ENCODE measurements at places on chromosomes 4 and X.

DNA sequence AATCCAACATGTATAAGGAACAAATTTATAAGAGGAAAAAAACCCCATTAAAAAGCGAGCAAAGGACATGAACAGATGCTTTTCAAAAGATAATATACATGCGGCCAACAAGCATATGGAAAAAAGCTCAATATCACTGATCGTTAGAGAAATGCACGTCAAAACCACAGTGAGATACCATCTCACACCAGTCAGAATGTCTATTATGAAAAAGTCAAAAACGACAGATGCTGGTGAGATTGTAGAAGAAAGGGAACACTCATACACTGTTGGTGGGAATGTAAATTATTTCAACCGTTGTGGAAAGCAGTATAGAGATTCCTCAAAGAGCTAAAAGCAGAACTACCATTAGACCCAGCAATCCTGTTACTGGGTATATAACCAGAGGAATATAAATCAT lies 465.4 kb downstream of the TMA16 start:
- DNase-seq = no peak

- no peak for DNase-seq
Measured at GRCh38 chr4:103425406-103425805, 227.3 kb upstream of the CENPE start.

DNA sequence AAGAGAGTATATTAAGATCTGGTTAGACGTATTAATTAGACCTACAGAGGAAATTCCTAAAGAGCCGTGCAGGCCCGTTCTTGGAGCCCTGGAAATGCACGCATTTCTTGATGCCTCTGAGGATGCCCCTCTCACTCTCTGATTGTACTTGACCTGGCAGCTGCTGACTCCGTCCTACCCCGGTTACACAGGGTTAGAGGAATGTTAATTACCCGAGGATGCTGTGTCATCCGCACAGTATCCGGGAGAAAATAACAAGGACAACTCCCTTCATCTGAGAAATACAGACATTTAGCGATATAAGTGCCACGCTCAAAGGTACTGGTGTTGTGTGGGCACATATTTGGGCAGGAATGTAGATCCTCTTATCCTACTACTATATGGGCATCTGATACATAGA lies 404.6 kb upstream of the FAT1 start:
- DNase-seq = no peak

DNA sequence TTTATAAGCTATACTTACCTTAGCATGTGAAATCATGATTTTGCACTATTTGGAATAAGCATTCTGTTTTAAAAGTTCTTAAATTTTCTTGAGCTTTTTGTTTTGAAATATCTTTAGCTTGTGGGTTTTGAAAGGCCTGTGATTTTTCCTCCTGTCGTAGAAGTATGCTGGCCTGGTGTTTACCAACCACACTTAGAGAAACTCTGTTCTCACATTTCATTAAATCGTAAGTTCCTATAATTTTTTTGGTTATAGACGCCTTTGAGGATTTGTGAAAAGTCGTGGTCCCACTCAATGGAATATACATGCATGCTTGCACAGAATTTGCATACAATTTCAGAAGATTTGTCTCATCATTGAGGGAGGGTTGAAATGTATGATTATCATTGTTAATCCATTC lies 63.6 kb downstream of the PDLIM5 start:
- DNase-seq = no peak

GRCh38 chrX:112865464-112866025 lies 24.9 kb upstream of the AMOT start:
- no peak for DNase-seq

DNA sequence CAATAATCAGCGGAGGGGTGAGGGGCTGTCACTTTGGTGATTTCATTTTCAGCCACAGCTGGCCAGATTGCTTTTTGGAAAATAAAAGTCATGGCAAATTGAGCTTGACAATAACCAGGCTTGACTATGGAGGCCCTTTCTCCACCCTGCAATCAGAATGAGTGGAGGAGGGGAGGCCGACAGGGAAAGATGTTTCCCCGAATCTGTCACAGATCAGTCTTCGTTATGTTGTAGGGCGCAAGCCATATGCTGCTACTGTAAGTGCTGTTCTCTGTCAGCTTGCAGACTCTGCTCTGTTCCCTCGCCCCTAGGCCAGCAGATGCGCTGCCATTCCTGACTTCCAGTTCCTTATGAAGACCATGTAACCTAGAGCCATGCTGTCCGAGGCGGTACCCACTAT lies 114.1 kb downstream of the MGST2 start:
- DNase-seq = no peak

DNA sequence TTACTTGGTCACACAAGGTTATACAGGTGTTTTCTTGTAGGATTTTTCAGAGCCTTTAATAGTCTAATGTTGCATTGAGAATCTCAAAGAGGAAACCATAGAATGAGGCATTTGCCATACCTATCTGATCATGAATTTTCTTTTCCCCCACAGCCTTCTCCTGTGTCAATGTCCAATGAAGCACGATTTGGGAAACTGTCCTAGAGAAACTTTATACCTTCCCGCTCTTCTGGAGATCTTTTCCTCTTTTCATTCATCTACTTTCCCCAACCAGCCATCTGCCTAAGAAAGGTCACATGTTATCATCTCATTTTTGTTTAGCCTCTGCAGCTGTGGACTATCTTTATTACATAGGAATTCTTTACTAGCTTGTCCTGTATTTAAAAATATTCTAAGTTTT lies 19.9 kb downstream of the VSIG4 start:
- DNase-seq = no peak

- DNase-seq = no peak
Measured at GRCh38 chr4:152729466-152729865, 49.7 kb upstream of the TMEM154 start.

DNA sequence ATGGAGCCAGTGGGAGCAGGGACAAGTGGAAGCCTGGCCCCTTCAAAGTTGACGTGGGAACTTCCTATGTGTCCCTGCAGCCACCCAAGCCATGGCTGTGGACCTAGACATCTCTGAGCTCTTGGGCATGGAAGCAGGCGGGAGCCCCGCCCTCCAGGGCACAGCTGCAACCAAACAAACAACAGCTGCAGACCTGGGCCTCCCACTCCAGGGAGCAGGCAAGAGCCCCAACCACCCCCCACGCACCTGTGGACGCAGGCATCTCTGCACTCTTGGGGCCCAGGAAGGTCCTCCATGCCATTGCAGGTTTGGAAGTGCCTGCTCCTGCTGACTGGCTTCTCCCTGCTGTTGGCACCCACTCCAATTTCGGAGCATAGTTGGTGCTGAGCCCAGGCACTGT lies 118.6 kb downstream of the ZMAT1 start:
- no peak for DNase-seq

- no peak for DNase-seq
Measured at GRCh38 chrX:101416691-101417090, 8.7 kb downstream of the HNRNPH2 start.

DNA sequence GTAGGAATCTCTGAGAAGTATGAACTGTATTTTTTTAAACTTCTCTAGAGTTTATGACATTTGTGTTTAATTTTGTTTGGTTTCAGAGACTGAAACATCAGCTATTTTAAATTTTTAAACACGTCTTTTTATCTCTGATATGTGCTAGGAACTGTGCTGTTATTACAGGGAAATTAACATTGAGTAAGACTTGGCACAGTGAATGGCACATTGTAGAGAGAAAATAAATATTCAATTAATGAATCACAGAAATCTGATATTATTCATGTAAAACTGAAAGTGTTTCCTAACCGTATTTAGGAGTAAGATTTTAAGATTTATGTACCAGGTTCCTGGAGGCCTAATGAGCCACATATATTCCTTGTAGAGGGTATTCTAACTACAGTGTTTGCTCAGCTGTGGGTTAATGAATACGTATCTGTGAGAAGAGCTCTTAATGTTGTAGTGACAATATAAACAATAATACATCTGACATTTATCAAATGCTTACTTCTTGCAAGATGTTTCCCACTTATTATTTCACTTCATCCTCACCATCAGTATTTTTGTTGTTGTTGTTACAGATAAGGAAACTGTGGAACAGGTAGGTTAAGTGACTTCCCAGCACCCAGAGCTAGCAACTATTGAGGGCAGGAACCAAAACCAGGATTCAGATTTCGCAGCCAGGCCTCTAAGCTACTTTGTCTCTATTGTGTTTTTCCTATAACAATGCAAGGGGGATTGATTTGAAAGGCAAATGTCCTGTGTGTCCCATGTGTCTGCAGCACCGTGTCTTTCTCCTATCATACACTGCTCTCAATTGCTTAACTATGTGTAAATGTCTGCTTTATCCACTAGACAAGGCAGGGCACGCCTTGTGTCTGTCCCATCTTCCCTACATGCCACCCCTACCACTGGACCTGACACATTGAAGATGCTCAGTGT lies 121.1 kb upstream of the FAM9C start:
- no peak for DNase-seq

DNA sequence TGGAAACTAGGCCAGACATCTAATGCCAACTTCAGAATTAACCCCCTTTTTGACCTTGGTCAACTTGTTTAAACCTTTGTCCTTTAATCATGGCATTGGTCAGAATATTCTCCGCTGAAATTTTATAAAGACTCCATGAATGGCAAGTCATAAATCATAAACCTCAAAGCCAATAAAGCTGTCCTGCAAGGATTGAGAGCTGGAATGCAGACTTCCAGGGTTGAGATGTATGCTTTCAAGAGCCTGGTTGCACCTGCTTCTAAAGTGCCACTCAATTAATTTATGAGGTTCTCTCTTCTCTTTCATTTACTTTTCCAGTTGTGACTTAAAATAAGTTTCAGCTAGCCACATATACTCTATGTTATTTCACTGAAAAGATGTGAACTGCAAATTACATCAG lies 136.2 kb upstream of the HCCS start:
- DNase-seq = no peak

GRCh38 chrX:25523574-25524540 lies 508.1 kb upstream of the ARX start:
- no peak for DNase-seq

DNA sequence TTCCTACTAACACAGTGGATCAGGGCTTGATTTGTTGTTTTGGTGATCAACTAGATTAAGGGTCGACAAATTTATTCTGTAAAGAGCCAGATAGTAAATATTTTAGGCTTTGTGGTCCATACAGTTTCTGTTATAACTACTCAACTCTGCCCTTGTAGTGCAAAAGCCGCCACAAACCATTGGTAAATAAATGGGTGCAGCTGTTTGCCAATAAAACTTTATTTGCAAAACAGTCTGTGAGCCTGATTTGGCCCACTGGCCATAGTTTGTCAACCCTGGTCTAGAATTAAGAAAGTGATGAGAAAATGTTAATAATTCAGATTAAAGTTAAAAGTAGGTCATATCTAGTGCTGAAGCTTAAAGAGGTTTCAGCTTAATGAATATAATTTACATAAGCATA lies 84.0 kb upstream of the TRIM2 start:
- no peak for DNase-seq

Data from substantia nigra (tissue), 51 donors.